Stimulated activated CD8-positive, alpha-beta memory T cell treated with anti-CD3 and anti-CD28 coated beads, Interleukin-12 subunit alpha, Interleukin-12 subunit beta, amount 100 ng/mL, for 4 hours (primary cell): ENCODE measurements at places on chromosomes 4 and X.

DNA sequence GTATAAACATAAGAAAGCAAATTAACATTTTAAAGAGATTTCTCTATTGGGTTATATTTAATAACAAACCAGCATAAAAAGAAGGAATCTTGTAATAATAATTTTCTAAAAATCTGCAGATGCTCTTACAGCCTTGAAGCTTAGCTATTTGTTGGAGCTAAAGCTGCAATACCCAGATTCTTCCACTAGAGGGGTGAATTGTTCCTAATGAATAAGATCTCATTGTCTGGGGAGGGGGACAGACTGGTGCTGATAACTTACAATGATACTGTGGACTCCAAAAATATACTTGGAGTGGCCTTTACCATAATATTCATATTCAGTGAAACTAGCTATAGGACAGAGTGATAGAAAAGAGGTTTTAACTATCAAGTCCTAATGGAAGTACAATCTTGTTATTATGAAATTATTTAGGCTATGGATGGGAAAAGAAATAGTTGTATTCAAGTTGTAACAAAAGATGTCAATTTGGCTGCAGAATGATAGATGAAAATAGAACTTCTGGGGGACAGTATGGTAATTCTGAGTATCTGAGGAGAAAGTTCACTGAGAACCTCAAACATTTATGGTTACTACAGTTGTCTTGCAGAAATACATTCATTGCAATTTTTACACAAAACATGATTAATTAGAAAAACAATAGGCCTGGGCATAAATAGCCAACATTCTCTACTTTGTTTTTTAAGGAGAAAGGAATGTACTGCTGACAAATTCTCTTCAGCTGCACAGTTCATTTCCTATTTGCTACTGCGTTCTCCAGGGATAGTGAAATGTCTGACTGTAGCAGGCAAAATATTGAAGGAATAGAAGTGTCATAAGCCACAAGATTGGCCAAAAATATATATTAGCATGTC, 443.3 kb downstream of the GBA3 start:
- no peak for DNase-seq

DNA sequence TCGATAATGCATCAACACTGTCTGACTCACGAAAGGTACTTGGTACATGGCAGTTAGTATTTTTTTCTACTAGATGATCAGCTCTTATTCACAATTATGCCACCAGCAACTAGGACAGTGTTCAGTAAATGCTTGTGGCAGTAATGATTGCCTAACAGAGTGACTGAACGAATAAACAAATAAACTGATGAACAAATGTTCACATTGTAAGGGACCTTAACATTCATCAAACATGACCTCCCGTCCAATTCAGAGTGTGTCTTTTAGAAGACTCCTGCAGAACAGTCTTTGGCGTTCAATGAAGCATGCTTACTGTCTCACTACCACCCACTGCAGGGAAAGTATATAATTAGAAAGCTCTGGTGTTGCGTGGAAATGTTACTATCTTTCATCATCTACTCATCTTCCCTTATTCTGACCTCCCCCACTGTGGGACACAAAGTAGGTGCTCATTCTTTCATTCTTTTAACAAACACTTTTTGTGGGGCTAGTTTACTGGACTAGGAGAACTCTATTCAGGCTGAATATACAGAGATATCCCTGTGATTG, 319.3 kb downstream of the RAB28 start:
- DNase-seq, result no peak

GRCh38 chr4:47444031-47444430, 19.5 kb downstream of the COMMD8 start:
- no peak for DNase-seq

GRCh38 chr4:48722509-48723446, 57.3 kb downstream of the FRYL start:
- DNase-seq, result no peak

GRCh38 chr4:137430171-137430570, 102.1 kb downstream of the PCDH18 start:
- no peak for DNase-seq

DNA sequence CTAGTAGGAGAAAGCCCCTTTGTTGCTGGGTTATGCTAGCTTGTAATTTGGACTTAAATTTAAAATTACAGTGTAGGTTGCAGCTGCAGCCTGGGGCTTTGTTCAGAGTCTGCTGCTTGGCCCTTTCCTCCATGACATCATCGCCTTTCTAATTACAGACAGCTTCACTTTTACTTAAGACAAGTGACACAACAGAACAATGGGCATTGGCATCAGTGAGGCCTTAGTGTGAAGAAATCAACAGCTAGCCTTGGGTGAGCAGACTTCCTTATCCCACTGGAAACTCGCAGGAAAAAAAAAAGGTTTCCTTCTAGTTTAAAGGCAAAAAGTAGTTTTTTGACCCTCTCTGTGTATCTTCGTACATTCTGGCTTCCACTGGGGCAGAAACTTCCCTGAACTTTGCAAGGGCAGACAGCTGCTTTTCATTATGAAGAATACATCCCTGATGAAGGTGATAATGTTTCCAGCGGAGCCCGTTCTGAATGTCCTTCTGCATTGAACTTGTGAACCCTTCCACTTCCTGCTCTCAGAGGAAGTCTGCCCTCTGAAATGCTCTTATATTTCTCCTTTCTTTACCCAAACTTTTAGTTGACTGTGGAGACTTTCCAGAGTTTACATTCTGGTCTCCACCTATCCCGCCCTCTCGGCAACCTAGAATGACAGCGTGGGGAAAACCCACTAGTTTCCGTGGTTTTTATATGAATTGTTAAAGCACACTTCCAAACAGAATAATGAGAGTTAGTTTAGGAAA, 123.2 kb upstream of the FAM9C start:
- no peak for DNase-seq

DNA sequence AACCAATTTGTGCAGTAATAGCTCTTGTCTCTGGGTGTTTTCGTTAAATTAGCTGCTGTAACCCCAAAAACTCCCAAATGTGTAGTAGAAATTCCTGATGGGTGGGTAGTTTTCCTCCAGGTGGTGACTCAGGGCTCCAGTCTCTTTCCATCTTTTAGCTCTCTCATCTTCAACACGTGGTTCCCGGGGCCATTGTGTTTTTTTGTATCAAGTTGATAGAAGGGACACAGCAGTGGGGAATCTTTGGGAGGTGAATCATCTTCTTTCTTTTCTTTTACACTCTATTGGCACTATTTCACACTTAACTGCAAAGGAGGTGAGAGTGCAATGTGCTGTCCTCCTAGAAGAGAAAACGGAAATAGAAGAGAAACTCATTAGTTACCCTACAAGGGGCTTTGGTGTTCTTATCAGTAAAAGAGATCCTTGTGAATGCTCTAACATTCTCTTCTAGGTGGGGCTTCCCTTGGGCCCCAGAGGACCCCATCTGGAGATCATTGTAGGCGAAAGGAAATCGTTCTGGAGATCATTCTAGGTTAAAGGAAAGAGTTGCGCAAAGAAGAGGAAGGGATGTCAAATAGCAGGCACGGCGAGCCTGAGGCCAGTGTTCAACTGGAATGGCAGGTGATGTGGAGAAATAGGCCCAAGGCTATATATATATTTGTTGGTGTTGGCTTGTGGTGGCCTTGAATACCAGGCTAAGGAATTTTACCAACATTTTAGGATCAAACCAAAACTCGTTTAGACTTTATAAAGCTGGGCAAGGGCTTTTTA, 68.2 kb upstream of the ACSL1 start:
- DNase-seq, result no peak

- no peak for DNase-seq
These were observed 3.4 kb downstream of the PJA1 start for GRCh38 chrX:69161786-69162349.

DNA sequence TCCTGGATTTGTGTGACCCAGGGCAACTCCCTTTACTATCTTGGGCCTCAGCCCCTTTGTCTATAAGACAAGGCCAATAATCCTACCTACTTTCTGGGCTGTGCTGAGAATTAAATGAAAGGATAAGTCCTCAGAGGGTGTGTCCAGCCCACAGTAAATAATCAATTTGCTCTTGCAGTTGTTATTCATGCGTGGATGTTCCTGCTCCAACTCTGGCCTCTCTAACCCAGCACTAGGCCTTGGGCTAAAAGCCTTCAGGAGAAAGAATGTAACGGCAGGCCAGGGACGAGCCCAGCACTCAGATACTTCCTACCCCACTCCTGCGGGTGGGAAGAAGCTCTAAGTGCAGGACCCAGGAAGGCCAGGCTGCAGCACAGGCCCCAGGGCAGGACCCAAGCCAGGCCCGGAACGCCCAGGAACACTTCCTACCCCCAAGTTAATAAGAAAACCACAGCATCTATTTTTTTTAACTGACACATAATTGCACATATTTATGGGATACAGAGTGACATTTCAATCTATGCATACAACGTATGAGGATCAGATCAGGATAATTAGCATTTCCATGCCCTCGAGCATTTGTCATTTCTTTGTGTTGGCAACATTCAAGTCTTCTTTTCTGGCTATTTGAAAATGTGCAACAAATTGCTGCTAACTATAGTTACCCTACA, 179.6 kb upstream of the RBPJ start:
- DNase-seq, result no peak

GRCh38 chr4:185532293-185532692, 3.0 kb downstream of the PDLIM3 start:
- no peak for DNase-seq

DNA sequence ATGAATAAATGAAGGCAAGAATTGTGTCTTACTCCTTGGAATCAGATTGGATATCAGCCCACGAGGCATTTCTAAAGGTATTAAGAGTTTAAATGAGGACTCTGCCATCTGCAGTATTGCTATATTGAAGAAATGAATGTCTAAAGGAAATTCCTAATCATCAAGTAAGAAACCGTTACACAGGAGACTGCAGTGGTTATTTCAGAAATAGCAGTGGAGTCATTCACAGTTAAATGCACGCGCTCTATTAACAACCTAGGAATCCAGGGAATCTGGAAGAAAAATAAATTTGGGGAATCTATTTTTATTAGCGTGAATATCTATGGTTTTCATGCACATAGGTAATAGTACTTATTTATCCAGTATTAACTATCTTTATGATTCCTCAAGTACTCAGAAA, 334.2 kb downstream of the TENM3 start:
- no peak for DNase-seq

DNA sequence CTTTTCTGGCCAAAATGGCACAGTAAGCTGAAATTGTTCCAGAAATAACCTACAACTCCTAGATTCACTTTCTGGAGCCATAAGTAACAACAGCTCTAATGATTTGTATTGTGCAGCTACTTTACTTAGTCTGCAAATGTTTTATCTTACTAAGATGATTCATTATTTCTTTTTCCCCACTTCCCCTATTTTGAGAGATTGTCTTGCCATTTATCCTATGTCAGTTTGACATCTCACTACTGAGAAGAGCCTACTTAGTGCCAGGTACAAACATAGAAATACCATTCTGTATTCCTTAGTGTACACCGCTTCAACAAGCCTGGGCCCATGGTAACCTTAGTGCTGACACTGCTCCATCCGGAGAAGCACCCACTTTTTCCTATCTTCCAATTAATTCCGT, 13.8 kb upstream of the STK26 start:
- DNase-seq, result no peak

DNA sequence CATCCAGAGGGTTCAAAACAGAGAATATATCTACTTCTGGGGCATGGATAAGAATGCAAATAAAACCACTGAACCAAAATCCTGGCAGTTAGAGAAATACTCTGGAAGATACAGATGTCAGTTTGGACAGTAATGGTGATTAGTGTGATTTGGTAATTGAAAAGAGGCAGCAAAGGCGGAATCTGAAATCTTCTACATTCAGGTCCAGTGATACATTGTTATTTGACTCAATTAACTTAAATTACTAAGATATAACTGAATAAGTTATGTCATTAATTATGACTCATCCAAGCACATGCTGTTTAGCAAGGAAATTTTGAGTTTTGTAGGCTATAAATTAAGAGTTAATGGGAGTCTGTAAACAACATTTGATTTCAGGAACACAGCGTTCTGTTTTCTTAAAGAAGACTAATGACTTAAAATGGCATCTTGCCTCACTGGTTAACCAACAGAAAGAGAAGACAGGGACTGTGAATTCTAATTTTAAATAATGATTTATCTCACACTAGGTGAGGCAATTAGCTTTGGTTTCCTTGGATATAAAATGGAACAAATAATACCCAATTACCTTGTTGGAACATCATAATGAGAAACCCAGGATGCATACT, 937.1 kb downstream of the PDHA2 start:
- DNase-seq, result no peak

DNA sequence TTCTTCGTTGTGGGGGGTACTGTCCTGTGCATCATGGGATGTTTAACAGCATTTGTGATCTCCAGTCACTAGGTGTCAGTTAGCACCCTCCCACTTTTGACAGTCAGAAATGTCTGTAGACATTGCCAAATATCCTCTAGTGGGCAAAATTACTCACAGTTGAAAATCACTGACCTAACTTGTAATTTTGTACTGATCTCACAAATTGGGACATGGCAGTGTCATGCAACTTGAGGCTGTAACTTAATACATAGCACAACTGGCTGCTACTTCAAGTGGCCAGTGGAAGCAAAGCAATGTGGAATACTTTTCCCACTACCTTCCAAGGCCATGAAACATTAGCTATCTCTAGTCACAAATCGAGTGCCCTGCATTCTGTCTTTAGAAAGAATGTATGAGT, 23.2 kb upstream of the TSPAN7 start:
- DNase-seq, result no peak

DNA sequence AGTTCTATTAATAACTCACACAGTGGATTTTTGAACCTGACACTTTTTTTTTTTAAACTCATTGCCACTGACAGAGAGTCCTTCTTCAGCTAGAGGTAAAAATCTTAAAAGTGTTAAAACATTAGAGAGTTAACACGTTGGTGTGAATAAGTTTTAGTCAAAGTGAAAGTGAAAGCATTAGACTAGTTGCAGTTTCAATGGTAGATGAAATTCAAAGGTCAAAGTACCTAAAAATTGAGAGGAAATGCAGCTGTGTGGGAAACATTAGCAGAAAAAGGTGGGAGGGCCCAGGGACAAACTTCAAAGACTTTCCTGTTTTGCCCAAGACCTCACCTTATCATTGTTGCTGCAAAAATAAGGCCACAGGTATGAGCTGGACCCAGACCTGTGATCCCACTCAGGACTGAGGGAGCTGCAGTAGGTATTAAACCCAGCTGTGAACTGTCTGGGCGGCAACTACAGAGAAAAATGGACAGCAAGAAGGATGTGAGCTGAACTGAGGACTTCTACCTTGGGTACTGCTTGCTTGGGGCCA, 17.6 kb upstream of the GABRA4 start:
- DNase-seq, result no peak

GRCh38 chr4:76690011-76690905, 207.7 kb downstream of the SOWAHB start:
- DNase-seq, result no peak

GRCh38 chr4:87469390-87469789, 47.0 kb downstream of the NUDT9 start:
- DNase-seq, result no peak

GRCh38 chrX:79281775-79282174, 85.4 kb downstream of the ITM2A start:
- DNase-seq, result no peak

DNA sequence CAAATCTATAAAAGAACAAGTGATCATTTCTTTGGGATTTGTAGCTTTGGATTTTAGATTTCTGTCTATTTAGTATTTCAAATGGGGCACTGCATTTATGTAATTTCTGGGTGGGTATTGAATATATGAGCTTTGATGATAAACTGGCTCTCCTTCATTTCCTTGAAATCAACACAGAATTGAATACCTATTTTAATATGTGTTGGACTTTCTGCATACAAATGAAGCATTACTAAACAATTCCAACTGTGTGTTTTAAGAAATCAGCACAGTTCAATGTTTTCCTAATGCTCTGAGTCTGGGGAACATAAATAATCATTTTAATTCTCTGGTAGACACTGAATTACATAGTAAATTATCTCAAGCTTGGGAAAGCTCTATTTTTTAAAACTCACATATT, 42.0 kb upstream of the GBA3 start:
- DNase-seq, result no peak
